CD4-positive, CD25-positive, alpha-beta regulatory T cell (primary cell): ENCODE measurements at places on chromosomes 11 and 22. TPM values are rescaled to one million over a fixed set of nuclear protein-coding genes. Genes with fewer than 3 reads are reported as not detected.

FGF19 gene
- not detected for total RNA-seq

LGR4 gene
- 2.7 TPM for total RNA-seq

GRCh38 chr11:121723246-121723741, 270.5 kb upstream of the SORL1-AS1 start:
- H3K4me3 ChIP-seq: no peak overlapping the region
- no peaks in the 10 kb centered on the region for H3K36me3 ChIP-seq
- no peak overlapping the region for H3K27ac ChIP-seq
- peaks cover 6% of the 10 kb centered on the region for H3K27me3 ChIP-seq

- H3K4me3 ChIP-seq: no peak overlapping the region
- H3K4me1 ChIP-seq: no peaks in the 10 kb centered on the region
- no peaks in the 10 kb centered on the region for H3K36me3 ChIP-seq
- DNase-seq: no peak
Measured at GRCh38 chr11:87300640-87301380, 263.1 kb downstream of the TMEM135 start.

GRCh38 chr22:39600491-39601179, 30.1 kb downstream of the CACNA1I start:
- H3K36me3 ChIP-seq: no peaks in the 10 kb centered on the region
- no peaks in the 10 kb centered on the region for H3K27me3 ChIP-seq
- no peak overlapping the region for H3K4me3 ChIP-seq
- no peak overlapping the region for H3K27ac ChIP-seq

DNA sequence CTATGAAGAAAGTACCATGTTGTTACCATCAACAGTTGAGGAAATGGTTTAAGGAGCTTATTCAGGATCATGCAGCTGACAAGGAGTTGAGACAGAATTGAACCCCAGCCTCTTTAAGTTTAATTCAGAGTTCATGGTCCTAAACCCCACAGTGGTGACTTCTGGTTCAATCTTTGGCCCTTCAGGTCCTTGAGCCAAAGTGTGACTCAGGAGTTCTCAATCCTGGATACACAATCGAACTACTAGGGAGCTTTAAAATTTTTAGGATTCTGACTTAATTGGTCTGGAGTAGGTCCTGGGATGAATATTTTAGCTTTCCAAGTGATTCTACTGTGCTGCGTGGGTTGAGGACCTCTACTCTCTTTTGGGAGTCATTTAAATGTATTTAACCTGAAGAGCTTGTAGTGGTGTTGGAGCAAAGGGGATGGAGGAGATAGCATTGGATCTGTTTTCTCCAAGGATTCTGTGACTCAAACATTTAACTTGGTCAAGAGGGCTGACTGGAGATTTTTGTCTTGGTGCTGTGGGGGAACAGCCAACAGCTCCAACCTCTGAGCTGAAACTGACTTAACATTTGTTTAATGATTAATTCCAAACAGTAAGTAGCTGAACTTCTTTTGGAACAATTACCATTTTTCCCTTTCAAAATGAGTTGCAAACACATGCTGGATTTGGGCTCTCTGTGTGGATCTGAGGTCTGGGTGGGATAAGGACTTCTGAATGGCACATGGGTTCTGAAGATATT, 80.1 kb downstream of the INSC start:
- no peak overlapping the region for H3K27ac ChIP-seq
- H3K4me3 ChIP-seq: no peak overlapping the region
- no peaks in the 10 kb centered on the region for H3K36me3 ChIP-seq
- DNase-seq: no peak
- H3K4me1 ChIP-seq: no peaks in the 10 kb centered on the region
